ENCODE measurements at places on chromosomes 1 and 21.

DNA sequence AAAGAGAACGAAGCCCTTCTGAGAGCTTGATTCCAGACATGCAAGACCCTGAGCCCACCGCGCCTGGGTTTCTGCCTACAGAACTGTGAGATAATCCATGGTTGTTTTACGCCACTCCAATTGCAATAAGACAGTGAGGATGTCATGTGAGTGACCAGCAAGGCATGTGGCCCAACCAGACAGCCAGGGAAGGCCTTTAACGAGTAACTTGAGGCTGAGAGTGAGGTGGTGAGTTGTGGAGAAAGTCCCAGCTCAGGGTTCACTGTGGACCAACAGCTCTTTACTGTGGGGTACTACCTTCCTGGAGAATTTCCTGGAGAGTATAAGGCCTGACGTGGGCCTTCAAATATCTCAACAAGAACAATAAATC, 153.9 kb downstream of the ETS2 start:
- peak; percentile 7 for DNase-seq

DNA sequence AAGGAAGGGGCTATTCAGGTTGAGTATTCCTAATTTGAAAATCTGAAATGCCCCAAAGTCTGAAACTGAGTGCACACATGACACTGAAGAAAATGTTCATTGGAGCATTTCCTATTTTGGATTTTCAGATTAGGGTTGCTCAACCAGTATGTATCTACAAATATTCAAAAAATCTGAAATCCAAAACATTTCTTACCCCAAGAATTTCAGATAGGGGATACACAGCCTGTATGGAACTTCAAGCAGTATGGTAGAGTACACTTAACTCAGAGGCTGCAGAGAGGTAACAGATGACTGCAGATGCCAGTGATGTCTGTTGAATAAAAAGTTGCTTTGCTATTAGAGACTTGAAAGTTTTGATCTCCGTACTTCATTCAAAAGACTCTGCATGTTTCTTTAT, 19.0 kb downstream of the YTHDF2 start:
- no peak for DNase-seq

DNA sequence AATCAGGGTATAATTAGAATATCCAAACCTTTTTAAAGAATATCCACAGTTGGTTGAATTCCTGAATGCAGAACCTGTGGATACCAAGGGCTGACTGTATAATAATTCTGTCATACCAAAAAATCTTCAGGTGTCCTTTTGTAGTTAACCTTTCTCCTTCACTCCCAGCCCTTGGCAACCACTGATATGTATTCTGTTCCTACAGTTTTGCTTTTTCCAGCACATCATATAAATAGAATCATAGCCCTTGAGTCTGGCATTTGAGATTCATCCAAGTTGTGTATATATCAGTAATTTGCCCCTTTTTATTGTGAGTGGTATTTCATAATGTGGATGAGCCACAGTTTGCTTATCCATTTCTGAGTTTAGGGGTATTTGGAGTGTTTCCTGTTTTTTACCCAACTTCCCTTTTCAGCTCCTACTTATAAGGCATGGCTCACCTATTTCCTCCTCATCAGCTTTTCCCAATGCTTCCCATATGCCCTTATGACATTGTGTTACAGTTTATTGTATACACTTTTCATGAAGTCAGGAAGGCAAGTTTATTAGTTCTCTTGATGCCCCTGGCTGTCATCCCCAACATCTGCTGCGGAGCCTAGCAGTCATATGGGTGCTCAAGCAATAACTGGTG, 35.0 kb upstream of the AGO1 start:
- DNase-seq, result no peak

DNA sequence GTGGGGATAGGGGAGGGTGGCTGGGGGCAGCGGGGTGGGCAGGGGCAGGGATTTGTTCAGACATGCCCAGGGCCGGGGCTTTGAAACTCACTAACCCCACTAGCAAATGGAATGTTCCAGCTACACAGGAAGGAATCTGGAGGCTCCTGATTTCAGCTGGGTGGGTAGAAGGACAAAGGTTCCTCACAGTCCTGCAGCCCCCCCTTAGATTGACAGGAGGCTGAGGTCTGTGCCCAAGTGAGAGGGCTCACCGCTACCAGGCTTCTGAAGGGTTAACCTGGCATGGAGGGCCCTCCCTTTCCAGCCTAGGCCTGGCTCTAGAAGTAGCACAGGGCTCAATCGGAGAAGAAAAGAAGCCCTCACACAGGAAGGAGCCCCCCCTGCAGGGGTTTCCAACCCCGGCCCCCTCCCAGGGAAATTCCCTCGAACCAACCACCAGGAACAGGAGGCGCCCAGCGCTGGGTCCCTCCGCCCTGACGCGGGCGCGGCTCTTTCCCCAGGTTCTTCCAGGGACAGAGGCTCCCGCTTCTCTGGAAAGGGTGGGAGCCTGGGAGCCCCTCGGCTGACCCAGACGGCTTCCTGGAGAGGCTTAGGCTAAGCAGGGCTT, 3.3 kb downstream of the EPHA2 start:
- DNase-seq, result peak; percentile 76

- no peak for DNase-seq
Observed at GRCh38 chr1:192867180-192867579, 58.3 kb downstream of the RGS2 start.

- DNase-seq, result no peak
Observed at GRCh38 chr1:114219172-114219868, 65.7 kb upstream of the SYT6 start.

DNA sequence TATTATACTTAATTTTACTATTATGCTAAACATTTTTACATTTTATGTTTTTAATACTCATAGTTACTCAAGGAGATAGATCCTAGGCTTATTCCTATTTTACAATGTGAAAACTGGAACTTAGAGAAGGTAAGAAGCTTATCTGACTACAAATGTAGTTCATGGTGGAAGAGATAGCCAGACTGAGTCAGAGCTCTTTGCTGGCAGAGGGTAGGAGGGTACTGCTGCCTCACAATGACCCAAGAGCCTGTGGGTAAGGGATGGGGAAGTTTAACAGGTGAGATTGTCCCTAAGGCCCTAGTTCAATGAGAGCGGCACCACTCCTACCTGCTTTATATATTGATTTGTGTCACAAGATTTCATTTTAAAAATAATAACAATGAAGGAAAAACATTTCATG, 34.1 kb upstream of the NEK7 start:
- DNase-seq, result no peak

GRCh38 chr1:16231331-16232315, 5.4 kb downstream of the CPLANE2 start:
- DNase-seq, result no peak

DNA sequence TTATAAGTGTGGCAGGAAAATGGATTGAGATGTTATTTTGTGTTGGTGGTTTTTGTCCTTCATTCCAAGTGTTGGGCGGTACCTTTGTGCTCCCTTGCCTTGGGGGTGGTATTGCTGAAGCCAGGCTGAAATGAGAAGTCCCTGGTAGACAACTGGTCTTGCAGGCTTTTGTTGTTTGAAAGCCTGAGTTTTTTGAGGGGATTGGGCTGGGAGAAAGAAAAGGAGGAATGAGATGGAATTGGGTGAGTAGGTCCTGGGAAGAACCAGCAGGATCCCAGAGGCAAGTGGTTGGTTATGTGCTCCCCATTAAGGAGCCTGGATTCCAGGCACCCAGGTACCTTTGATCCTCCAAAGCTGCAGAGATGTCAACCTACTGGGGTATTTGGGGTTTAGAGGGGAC, 93.7 kb upstream of the SLC2A1 start:
- DNase-seq, result no peak

GRCh38 chr1:183124259-183124658, 61.8 kb upstream of the LAMC2 start:
- DNase-seq, result no peak

DNA sequence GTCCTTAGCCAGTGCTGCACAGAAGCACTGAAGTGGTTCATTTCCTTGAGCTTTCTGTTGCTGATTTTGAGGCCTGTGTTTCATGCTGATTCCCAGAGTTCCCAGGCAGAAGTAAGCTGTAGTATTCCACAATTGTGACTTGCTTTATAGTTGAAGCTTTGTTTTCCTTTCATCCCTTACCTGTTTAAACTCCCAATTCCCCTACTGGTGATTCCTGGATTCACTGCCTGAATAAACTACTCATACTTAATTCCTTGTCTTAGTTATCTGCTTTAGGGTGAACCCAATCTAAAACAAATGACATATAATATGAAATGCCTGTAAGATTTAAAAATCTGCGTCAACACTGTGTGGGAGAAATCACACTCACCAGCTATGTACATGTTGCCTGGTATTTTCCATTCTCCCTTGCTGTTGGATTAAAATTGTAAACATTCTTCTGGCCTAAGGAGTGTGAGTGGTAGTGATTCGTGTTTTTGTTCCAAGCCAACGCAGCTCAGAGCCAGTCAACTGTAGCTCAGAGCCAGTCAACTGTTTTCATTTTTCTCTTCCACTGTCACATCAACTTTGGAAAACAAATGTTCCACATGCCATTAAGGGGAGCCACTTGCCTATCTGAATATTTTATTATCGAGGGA, 879.4 kb downstream of the MRPL39 start:
- DNase-seq, result no peak

GRCh38 chr1:112618721-112619517, at the start of gene ST7L:
ST7L (minus strand) TSS chr1:112619141; CDS start chr1:112619113, 28 bp downstream.
- peak; percentile 45 for DNase-seq

DNA sequence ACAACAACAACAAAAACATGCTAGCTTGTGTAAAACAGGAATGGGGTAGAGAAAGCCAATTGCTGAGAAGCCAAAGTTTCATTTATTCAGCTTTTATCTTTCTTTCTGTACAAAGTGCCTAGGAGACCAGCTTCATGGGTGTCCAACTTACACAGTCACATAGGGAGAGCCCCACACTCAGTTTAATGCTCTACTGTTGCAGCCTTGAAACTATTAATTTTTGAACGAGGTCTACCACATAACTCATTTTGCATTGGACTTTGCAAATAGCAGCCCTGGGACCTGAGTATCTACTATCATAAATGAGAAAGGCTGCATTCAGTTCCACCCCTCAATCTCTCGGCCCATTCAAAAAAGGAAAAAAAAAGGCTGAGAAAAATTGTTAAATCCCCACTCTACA, 98.8 kb downstream of the ZNF644 start:
- DNase-seq, result no peak

GRCh38 chr1:5985250-5985649, 7.0 kb downstream of the NPHP4 start:
- no peak for DNase-seq

- no peak for DNase-seq
Observed at GRCh38 chr1:54945393-54945936, 35.0 kb upstream of the TMEM61 start.

GRCh38 chr1:15739745-15740144, 2.6 kb upstream of the TMEM82 start:
- no peak for DNase-seq

DNA sequence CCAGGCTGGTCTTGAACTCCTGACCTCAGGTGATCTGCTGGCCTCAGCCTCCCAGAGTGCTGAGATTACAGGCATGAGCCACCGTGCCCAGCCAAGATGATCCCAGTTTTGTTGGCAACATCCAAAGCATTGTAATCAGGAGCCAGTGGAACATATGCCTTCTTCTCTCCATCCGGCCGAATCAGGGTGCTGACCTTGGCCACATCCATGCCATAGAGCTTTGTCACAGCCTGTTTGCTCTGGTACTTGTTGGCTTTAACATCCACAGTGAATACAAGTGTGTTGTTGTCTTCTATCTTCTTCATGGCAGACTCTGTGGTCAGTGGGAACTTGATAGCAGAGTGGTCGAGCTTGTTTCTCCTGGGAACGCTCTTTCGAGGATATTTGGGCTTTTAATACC, 17.1 kb downstream of the TNFRSF8 start:
- DNase-seq, result no peak

DNA sequence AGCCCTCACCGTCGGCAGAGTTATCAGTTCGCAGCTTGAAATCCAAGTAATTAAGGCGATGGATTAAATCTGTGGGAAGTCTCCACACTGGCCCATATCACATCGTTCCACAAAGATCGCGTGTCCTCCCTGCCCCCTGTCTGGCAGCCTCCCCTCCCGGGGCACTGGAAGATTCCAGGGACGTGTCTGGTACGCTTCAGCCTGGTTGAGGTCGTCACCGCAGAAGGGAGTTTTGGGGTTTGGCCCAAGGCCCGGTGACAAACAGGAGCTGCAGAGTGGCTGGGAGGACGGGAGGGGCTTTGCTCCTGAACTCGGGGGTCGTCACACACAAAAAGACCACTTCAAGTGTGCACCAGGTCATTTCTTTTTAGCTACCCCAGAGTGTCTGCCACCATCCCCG, 51.1 kb downstream of the PRDM16 start:
- DNase-seq, result no peak

DNA sequence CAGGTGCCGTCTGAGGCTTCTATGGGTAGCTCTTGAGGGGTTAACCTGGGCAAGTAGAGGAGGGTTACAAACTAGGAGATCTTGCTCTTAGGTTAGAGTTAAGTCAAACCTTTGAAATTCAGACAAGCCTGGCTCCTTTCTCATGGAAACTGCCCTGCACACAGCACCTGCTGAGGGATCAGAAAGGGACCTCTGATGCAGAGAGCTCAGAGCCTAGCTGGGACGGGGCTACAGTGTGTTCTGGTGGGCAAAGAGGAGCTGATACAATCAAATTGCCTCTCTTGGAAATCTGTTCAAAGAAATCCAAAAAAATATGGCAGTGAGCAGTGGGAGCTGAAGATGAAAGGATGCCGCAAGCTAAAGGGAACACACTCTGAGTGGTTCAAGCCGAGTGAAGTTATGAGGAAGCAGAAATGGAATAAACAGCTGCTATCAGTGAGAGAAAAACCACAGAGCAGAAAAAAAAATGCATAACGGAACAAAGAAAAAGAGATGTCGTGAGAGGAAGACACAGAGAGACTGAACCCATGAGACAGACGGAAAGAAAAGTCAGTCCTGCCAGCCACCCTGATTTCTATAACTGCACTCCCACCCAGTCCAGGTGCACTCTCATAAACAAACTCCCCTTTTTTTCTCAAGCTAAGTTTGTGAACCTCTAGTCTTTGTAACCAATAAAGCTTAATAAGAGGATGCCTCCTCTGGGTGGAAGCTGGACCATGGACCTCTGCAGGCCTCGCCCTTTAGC, 26.6 kb downstream of the PAFAH2 start:
- DNase-seq, result no peak

DNA sequence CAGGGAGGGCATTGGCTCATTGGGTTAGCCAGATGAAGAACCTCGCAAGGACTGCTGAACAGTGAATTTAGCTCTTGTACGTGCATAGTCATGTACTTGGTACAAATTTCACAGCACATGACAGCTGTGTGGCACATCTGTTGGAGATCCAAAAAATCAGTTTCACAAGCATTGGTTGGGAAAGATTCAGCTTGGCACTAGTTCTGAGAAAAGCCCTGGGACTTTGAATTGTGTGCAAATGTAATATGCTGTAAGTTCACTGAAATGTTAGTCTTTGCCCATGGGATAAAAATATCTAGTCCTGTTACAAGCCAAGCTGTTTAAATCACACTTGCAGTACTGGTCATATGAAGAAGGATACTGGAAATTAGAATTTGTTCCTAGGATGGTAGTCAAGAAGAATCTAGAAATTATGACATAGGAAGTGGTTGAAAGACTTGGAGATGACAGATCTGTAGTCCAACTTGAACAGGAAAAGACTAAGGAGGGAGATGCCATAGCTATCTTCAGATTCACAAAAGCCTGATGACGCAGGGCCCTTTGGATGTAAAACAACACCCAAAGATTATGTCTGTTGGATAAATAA, 19.2 kb downstream of the LAMC2 start:
- DNase-seq, result no peak
